ENCODE measurements at places on chromosomes 6 and 20.

DNA sequence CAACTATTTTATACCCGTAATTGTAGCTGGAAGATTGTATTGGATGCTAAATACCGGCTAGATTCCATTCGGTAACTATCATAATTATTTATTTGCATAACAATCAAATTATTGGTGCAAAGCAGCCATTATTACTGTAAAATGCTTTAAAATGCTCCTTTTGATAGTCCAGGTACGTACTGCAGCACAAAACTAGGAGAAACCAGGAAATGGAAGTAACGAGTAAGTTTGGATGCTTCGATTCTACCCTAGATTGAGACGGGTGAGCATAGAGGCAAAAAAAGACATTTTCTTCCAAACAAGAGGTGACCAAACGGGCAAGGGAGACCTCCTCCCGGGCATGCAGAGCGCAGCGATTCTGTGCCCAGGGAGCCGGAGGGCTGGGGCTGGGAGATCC lies 469 bp upstream of the XRN2 start:
- no peaks in the 10 kb centered on the region for H3K4me1 ChIP-seq
- no peaks in the 10 kb centered on the region for H3K27me3 ChIP-seq
- no peaks in the 10 kb centered on the region for H3K36me3 ChIP-seq
- H3K4me3 ChIP-seq, result peak overlapping the region; percentile 32
- peak overlapping the region; percentile 32 for H3K27ac ChIP-seq

GRCh38 chr20:11691766-11692165 lies 225.9 kb upstream of the BTBD3 start:
- H3K36me3 ChIP-seq, result no peaks in the 10 kb centered on the region
- no peaks in the 10 kb centered on the region for H3K4me1 ChIP-seq
- no peak for DNase-seq
- H3K4me3 ChIP-seq, result no peak overlapping the region
- no peaks in the 10 kb centered on the region for H3K27me3 ChIP-seq

DNA sequence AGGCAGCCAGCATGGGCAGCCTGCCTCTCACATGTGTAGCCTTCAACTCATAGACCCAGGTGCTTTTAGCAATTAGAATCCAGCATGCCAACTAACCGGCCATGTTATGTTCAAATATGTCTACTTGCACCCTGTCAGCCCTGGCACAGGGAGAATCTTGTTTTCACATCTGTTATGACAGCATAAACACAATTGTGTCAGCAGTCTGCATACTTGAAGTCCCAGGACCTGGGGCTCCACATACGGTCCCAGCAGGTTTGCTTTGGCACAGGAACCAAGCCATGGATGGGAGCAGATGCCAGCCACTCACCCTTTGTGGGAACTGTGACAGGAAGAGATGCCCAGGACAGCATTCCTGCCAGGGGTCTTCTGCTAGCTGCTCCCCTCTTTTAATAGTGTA lies 67.2 kb upstream of the SYNDIG1 start:
- H3K36me3 ChIP-seq, result no peaks in the 10 kb centered on the region
- H3K4me3 ChIP-seq, result no peak overlapping the region
- no peak overlapping the region for H3K27ac ChIP-seq
- H3K4me1 ChIP-seq, result no peaks in the 10 kb centered on the region

GRCh38 chr6:32794510-32794909 lies 22.3 kb downstream of the HLA-DOB start:
- no peaks in the 10 kb centered on the region for H3K4me1 ChIP-seq
- no peak for DNase-seq
- H3K4me3 ChIP-seq, result no peak overlapping the region
- H3K27me3 ChIP-seq, result no peaks in the 10 kb centered on the region
- no peak overlapping the region for H3K27ac ChIP-seq
- H3K36me3 ChIP-seq, result no peaks in the 10 kb centered on the region

GRCh38 chr6:89776583-89777233 lies 42.9 kb downstream of the MDN1 start:
- no peaks in the 10 kb centered on the region for H3K27me3 ChIP-seq
- peaks cover 10% of the 10 kb centered on the region for H3K36me3 ChIP-seq
- no peaks in the 10 kb centered on the region for H3K4me1 ChIP-seq
- H3K4me3 ChIP-seq, result no peak overlapping the region
- H3K27ac ChIP-seq, result no peak overlapping the region

DNA sequence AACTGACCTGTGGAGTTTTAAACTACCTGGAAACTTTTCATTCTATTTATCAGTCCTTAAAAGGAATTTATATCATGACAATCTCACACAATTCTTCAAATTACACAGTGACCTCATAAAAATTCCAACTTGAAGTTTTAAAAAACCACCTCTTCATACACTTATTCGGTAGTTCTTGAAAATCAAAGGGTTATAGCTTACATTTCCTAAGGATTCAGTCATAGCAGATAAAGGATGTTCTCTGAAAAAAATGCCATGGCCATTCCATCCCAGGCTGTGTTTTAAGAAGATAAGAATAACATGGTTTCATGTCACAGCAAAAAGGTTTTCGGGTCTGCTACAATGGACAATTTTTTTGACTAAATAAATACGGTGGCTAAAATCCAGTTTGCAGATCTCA lies 41.2 kb downstream of the GOPC start:
- H3K27me3 ChIP-seq, result no peaks in the 10 kb centered on the region
- H3K27ac ChIP-seq, result no peak overlapping the region
- H3K4me3 ChIP-seq, result no peak overlapping the region
- H3K36me3 ChIP-seq, result no peaks in the 10 kb centered on the region

- no peaks in the 10 kb centered on the region for H3K36me3 ChIP-seq
- no peak overlapping the region for H3K4me3 ChIP-seq
- no peak overlapping the region for H3K27ac ChIP-seq
- H3K27me3 ChIP-seq, result no peaks in the 10 kb centered on the region
Observed at GRCh38 chr6:168928012-168928411, 325.6 kb downstream of the THBS2 start.

- peaks cover 2% of the 10 kb centered on the region for H3K4me1 ChIP-seq
- H3K36me3 ChIP-seq, result no peaks in the 10 kb centered on the region
- no peak for DNase-seq
Observed at GRCh38 chr6:56649053-56649769, 6.5 kb upstream of the DST start.

GRCh38 chr6:147879031-147879580 lies 370.6 kb downstream of the SAMD5 start:
- no peaks in the 10 kb centered on the region for H3K4me1 ChIP-seq
- no peak for DNase-seq
- H3K36me3 ChIP-seq, result no peaks in the 10 kb centered on the region
- H3K27me3 ChIP-seq, result no peaks in the 10 kb centered on the region
